Astrocyte of the cerebellum (primary cell): ENCODE measurements at places on chromosomes 6 and 20.

DNA sequence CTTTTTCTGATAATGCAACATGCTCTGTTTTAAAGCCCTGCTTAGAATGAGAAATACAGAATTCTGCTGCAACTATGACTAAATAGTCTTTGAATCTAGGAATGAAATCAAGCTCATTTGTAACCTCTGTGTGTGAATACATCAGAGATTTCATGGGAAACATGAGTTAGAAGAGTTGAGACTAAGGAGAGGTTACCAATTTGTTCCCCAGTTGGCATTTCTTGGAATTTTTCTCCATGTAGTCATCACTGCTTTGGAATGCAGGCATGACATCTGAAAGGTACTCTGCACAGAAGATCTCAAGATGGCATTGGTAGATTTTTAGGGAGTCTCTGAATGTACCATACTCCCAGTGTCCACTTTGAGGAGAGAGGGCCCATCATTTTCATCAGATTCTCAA, 237.2 kb downstream of the TFAP2A start:
- DNase-seq, result no peak

- DNase-seq, result no peak
Observed at GRCh38 chr20:49941456-49941855, 5.3 kb downstream of the RNF114 start.

- no peak for DNase-seq
Observed at GRCh38 chr20:8647961-8648441, 420.9 kb upstream of the PLCB4 start.

- DNase-seq, result peak; percentile 19
Observed at GRCh38 chr6:16849280-16849987, 88.2 kb upstream of the ATXN1 start.

GRCh38 chr20:41086402-41087324, 50.7 kb upstream of the PLCG1 start:
- no peak for DNase-seq

GRCh38 chr6:95169775-95170174, 407.6 kb upstream of the MANEA start:
- no peak for DNase-seq

DNA sequence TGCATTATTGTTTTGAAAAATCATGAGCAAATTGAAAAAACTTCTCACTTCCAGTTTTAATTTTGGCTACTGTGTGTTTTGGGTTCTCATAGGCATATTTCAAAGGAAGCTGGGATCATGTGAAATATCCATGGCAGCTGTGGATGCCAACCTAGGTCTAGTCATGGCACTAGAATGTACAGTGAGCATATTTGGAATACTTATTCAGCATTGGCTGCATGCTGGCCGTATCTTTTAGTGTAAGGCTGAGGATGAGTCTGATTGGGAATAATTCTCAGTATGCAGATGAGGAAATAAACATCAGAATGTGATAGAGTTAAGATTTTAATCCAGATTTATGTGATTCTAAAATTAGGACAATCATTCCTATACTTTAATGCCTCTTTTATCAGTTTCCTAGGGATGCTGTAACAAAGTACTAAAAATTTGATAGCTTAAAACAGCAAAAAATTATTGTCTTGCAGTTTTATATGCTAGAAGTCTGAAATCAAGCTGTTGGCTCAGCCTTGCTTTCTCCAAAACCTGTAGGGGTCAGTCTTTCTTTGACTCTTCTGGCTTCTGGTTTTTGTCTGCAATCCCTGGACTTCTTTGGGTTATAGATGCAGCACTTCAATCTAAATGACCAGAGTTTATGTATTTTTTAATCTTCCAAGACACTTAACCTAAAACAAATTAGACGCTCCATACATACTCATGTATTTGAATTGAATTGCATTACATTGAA, 37.7 kb upstream of the DEFB112 start:
- peak; percentile 18 for DNase-seq

GRCh38 chr6:105814745-105815536, 271.2 kb upstream of the PRDM1 start:
- no peak for DNase-seq

DNA sequence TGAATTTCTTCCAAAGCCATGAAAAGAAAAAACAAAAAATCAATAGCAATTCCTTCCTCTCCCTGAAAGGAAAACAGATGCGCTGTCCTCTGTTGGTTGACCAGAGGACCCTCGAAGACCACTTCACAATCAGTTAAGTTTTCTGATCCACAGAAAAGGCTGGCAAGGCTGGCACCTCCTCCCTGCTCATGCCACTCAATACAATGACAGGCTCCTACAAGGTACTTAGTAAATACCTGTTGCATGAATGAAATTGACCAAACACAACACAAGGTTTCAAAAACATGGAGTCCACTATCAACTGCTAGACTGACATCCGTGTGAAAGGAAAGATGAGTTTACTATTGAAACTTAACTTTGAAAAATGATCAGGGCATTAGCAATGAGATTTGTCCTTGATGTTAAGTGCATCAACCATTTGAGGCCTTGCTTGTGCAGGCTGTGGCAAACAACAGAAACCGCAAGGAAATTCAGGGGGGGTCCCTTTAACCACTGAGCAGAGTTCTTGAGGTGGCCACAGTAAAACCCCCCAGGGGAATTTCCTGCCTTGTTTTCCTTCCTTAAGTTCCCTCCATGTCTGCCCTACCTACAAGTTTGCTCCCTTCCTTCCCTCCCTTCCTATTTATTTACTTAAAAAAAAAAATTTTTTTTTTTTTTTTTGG, 27.9 kb upstream of the RTF2 start:
- peak; percentile 19 for DNase-seq

GRCh38 chr6:453152-453551, 61.6 kb downstream of the IRF4 start:
- DNase-seq, result no peak

DNA sequence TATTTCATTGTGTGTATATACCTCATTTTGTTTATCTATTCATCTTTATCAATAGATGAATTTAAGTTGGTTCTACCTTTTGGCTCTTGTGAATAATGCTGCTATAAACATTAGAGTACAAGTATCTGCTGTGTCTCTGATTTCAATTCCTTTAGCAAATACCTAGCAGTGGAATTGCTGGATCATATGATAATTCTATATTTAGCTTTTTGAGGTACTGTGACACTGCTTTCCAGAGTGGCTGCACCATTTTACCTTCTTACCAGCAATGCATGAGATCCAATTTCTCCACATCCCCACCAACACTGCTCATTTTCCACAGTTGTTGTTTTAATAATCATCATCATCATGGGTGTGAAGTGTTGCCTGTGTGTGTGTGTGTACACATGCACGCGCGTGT, 182.3 kb downstream of the MBOAT1 start:
- DNase-seq, result no peak

- no peak for DNase-seq
Observed at GRCh38 chr6:70129341-70129740, 173.5 kb downstream of the COL9A1 start.

DNA sequence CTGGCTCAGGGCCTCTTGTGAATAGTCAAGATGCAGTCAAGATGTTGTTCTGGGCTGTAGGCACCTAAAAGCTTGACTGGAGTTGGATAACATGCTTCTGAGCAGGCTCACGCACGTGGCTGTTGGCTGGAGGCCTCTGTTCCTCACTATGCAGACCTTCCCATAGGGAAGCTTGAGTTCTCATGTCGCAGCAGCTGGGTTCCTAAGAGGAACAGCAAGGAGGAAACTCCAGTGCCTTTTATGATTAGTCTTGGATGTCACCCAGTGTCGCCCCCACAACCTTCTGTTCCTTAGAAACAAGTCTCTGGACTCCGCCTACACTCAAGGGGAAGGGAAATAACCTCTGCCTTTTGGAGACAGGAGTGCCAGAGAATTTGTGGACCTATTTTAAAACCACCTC, 210.7 kb downstream of the BCAS1 start:
- DNase-seq, result no peak
